Hepatocyte (in vitro differentiated cells): ENCODE measurements at places on chromosomes 1 and 21.

GRCh38 chr1:46537651-46538050, 13.8 kb downstream of the KNCN start:
- no peak for DNase-seq

- no peak for DNase-seq
Observed at GRCh38 chr1:233355841-233356704, 28.5 kb downstream of the MAP3K21 start.

DNA sequence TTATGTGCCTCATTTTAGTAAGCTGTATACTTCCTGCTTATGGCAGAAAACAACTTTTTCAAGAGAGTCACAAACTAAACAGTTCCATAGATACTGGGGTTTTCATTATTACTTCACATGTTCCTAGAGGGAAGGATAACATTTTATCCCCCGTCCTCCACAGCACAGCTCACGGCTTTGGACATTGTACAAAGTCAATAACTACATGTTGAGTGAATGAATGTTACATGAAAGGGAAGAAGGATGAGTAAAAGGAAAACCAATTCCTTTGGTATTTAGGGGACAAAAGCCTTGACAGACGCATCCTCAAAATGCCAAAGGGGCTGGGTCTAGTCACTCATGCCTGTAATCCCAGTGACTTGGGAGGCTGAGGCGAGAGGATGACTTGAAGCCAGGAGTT, 14.8 kb downstream of the PI4KB start:
- DNase-seq = no peak

- no peak for DNase-seq
Observed at GRCh38 chr1:212475151-212475550, 42.4 kb downstream of the NENF start.

- DNase-seq = no peak
Observed at GRCh38 chr1:21331752-21332478, 41.7 kb upstream of the ECE1 start.

- no peak for DNase-seq
Observed at GRCh38 chr1:199472018-199472417, 555.5 kb upstream of the NR5A2 start.
